ENCODE measurements at places on chromosomes 16 and 17. TPM values are rescaled to one million over a fixed set of nuclear protein-coding genes. Genes with fewer than 3 reads are reported as not detected.

The KRTAP9-2 gene
- not detected for total RNA-seq

The ANKRD40CL gene
- not detected for total RNA-seq

The PIRT gene
- 0.07 TPM for total RNA-seq

The BAIAP2 gene
- 53.6 TPM for total RNA-seq

The TAC4 gene
- total RNA-seq = not detected

The SLC6A2 gene
- not detected for total RNA-seq

The CLEC10A gene
- total RNA-seq = not detected

GRCh38 chr16:56643080-56643778 lies 4.8 kb downstream of the MT1A start:
- DNase-seq = no peak

GRCh38 chr17:77428749-77429368 lies 288.1 kb downstream of the SEC14L1 start:
- DNase-seq = no peak

DNA sequence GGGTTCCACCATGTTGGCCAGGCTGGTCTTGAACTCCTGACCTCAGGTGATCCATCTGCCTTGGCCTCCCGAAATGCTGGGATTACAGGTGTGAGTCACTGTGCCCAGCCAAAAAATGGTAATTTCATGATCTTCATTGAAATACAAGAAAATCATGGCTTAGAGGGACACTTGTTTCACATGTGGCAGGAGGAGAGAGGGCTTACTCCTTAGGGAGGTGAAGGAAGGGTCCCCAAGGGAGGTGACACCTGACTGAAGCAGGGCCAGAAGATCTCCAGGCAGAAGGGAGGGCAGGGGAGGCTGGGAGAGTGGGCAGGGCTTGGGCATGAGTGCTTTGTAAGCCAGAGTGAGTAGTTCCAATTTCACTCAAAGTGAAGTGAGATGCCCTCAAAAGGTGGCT lies 20.0 kb upstream of the ITGAX start:
- no peak for DNase-seq

- no peak for DNase-seq
Observed at GRCh38 chr16:72944757-72945485, 103.0 kb downstream of the ZFHX3 start.

DNA sequence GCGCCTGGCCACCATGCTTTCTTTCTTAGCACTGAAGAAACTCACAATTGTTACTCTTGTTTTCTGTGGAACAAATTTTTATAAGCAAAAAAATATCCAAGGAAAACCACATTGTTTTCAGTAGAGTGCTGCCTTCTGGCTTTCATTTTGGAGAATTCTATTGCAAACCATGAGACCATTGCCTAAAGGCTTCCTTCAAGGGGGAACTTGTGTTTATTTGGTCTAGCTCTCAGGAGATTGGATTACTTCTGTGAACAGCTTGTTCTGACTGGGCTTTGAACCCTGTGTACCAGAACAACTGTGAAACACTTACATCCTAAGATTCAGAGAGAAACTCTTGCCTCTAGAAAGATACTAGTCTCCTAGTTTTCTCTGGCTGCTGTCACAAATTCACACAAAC lies 32.1 kb downstream of the TOM1L1 start:
- no peak for DNase-seq

GRCh38 chr17:77841742-77842527 lies 116.6 kb upstream of the TNRC6C start:
- no peak for DNase-seq

GRCh38 chr16:85166699-85167588 lies 54.7 kb upstream of the CIBAR2 start:
- no peak for DNase-seq

DNA sequence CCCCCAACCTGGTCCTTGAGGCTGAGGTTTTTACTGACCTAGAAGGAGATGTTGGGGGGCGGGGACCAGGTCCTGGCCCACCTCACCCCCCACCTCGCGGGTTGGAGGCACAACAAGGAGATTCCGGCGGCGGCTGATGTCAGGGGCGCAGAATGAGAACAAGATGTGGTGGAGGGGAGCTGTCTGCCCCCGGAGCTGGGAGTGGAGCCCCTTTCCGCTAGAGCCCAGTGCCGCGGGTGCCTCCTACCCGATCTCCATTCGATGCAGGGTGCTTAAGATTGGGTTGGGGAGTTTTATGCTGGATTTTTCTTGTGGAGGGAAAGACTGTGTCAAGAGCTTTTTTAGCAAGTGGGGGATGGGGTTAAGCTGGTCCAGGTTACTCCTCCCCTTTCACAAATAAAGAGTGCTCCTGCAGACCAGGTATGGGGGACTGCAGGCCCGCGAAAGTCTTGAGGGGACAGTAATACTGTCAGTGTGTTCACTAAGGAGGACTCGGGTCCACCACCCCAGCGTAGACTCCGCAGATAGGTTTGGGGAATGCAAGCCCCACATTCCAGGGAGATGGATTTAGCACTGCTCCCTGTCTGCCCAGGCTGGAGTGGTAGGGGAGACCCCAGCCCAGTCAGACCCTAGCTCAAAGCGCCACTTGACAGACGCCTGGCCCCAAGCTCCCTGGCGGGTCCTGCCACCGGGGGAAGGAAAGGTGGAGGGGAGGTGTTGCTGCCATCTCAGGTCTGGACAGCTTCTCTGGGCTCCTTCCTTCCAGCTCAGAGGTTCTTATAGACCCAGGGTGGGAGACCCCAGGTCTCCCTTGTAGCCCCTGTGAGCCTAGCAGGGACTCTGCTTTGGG lies 2.0 kb downstream of the CACNA1G start:
- no peak for DNase-seq

- DNase-seq = no peak
Observed at GRCh38 chr16:85422632-85423550, 190.2 kb upstream of the GSE1 start.

- DNase-seq = no peak
Observed at GRCh38 chr17:73705594-73705993, 61.3 kb upstream of the SDK2 start.

GRCh38 chr16:86771506-86772460 lies 193.4 kb downstream of the FOXL1 start:
- DNase-seq = no peak

GRCh38 chr17:65047941-65048340 lies 8.6 kb downstream of the GNA13 start:
- no peak for DNase-seq

- DNase-seq = no peak
Observed at GRCh38 chr16:90020838-90021382, 1.7 kb upstream of the DBNDD1 start.

GRCh38 chr16:84368308-84368996 lies at the start of gene ATP2C2:
Gene ATP2C2 (plus strand): TSS chr16:84368538. CDS start chr16:84368616, 78 bp downstream.
- no peak for DNase-seq

DNA sequence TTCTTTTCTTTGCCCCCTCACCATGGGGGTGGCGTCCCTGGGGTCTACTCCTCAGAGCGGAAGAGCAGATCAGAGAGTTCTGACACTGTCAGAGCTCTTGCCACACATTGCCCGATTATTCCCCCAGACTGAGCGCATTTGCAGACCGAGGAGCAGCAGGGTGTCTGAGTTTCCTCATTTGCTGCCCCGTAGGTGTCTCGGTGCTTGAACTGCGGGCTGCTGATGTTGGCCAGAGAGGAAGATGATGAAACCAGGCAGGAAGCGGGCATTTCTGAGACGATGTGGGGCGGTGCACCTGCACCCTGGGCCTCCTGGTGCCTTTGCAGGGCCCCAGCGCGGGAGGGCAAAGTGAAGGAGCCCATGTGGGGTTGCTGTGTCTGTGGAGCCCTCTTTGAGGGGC lies 55.2 kb downstream of the ARSG start:
- no peak for DNase-seq

GRCh38 chr17:64174686-64175456 lies 44.9 kb upstream of the ERN1 start:
- DNase-seq = no peak

GRCh38 chr16:4136229-4136813 lies 20.1 kb upstream of the ADCY9 start:
- DNase-seq = no peak

GRCh38 chr16:8869212-8869987 lies 594 bp upstream of the CARHSP1 start:
- no peak for DNase-seq

GRCh38 chr16:47037396-47037745 lies 63.9 kb upstream of the DNAJA2 start:
- no peak for DNase-seq

DNA sequence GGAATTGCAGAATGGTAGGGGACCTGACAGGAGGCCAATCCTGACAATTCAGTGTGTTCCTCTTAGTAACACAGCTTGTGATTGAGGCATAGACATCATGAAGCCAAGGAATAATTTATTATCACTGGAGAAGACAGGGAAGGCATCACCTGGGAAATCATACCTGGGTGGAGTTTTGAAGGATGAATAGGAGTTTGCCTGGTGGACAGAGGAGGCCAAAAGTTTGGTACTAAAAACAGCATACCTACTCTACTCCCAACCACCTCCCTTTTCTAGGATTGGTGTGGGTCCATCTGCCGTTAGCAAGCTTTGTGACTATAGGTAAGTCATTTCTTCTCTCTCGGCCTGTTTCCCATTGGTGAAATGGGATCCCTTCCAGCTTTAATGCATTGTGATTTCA lies 88.0 kb downstream of the RAB11FIP4 start:
- no peak for DNase-seq

Measured in neural crest cell (in vitro differentiated cells).